Stimulated activated CD4-positive, alpha-beta T cell treated with anti-CD3 and anti-CD28 coated beads, Interleukin-2, amount 100 ng/mL, for 24 hours (primary cell): ENCODE measurements at places on chromosomes 2 and 18.

DNA sequence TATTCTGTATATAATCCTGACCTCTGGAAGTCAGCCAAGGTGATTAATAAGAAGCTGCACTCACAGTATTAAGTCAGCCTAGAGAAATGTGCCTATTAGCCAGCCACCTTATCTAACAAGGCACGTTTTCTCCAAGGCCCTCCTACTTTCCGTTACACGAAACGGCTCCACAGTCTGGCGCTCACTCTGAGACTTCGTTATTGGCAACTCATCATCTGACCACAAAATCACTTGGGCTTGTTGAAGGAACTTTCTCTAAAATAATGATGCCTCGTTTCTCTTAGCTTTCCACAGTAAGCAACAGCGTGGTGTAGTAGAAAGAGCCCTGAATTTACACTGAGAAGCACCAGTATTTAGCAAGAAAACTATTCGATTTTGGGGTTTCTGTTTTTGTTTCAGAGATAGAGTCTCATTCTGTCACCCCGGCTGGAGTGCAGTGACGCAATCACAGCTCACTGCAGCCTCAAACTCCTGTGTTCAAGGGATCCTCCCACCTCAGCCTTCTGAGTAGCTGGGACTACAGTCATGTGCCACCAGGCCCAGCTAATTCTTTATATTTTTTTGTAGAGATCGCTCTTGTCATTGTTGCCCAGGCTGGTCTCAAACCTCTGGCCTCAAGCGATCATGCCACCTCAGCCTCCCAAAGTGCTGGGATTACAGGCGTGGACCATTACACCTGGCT, 53.6 kb upstream of the SLC14A1 start:
- DNase-seq = peak; percentile 41

- no peak for DNase-seq
Observed at GRCh38 chr2:133039531-133039930, 369.5 kb upstream of the LYPD1 start.

DNA sequence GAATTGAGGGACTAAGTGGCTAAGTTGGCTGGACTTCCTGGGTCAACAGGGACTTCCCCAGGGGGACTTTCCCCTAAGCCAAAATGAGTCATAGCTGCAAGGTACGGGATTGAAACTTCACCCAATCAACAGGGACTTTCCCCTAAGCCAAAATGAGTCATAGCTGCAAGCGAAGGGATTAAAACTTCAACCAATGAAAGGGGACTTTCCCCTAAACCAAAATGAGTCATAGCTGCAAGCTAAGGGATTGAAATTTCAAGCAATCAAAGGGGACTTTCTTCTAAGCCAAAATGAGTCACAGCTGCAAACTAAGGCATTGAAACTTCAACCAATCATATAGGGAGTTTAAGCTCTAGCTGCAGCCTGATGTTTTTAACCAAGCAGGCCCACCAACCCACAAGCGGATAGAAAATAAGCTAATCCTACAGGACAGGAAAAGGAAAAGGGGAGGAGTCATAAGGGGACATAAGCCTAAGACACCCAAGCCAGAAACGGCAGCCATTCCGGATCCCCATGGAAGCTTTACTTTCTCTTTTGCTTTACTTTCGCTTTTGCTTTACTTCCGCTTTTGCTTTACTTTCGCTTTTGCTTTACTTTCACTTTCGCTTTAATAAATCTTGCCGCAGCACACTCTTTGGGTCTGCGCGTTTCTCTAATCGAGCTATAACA, 1375.4 kb upstream of the CELF4 start:
- DNase-seq = peak; percentile 64

DNA sequence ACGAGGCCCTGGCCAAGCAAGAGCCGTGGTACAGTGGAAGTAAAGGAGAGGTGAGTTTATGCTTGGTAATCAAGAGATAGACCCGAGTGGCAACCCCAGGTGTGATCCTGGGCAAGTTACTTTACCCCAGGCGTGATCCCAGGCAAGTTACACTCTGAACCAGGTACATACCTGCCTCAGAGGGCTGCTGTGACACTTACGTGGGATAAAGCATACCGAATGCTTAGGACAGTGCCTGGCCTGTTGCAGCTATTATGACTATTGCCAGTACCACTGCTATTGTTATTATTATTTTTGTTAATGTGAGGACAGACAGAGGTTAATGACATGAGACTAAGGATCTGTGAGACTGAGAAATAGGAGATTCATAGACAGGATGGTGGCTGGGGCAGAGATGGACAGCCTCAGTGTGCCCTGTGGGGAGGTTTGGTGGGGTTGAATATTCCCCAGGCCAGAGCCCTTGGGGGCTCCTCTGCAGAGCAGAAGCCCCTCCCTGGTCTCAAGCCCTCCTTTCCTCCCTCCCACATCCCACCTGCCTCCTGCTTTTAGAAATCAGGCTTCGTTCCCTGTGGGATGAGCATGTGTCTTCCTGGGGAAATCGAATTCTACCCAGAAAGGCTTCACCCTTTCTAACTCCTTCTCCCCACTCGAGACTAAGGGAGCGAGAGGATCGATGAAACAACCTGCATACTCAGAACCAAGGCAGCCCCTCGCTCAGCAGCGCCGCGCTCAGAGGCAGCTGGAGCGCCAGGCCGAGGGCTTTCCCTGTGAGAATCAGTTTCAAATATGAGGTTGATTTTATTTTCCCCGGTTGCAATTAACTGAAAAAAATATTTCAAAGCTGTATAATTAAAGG, 62.0 kb upstream of the SIX3 start:
- no peak for DNase-seq

GRCh38 chr2:23627236-23628009, 242.4 kb downstream of the KLHL29 start:
- no peak for DNase-seq

GRCh38 chr2:65483763-65484162, 51.4 kb upstream of the SPRED2 start:
- DNase-seq = no peak

- DNase-seq = no peak
Observed at GRCh38 chr2:74226648-74227213, 28.3 kb downstream of the MTHFD2 start.

- DNase-seq = peak; percentile 34
Observed at GRCh38 chr18:62505669-62506494, 16.9 kb upstream of the ZCCHC2 start.

- no peak for DNase-seq
Observed at GRCh38 chr2:105849431-105850179, 104.9 kb downstream of the NCK2 start.

- DNase-seq = no peak
Observed at GRCh38 chr2:149873936-149874335, 286.4 kb upstream of the MMADHC start.

- no peak for DNase-seq
Observed at GRCh38 chr2:1736997-1737480, 7.3 kb downstream of the PXDN start.

GRCh38 chr2:74890711-74891110, 56.8 kb downstream of the HK2 start:
- no peak for DNase-seq
